Hepatocyte (in vitro differentiated cells): ENCODE measurements at places on chromosomes 7 and 10. TPM values are rescaled to one million over a fixed set of nuclear protein-coding genes. Genes with fewer than 3 reads are reported as not detected.

DNA sequence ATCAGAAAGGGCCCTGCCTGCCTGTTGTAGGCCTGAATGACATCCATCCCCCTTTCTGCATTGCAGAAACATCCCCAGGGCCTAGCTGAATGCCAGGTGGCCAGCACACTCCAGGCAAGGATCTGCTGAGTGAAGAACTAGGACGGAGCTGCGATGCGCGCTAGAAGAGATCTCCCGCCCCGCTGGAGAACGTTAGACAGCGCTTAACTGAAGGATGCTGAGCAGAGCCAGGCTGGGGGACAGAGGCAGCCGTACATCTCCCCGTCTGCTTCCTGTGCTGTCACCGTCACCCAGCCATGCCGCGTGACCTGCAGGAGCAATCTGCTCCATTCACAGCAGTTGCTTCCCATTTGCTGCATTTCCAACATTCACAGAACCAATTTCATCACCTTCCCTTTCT lies 73.3 kb downstream of the FAM53B start:
- no peak for DNase-seq

GRCh38 chr10:49446031-49446430 lies 50.1 kb upstream of the DRGX start:
- no peak for DNase-seq

DNA sequence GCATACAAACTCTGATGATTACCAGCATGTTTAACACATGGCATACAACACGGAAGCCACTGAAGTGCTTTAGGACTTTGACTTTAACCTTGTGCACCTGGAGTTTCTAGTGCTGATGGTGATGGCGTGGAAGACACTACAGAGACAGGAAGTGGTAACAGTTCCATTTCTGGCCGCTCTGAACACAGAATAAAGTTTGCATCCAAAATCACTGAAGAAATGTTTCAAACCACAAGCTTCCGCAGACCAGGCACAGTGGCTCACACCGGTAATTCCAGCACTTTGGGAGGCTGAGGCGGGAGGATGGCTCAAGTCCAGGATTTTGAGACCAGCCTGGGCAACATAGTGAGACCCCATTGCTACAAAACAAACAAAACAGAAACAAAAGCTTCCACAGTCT lies 40.3 kb upstream of the TNPO3 start:
- no peak for DNase-seq

DNA sequence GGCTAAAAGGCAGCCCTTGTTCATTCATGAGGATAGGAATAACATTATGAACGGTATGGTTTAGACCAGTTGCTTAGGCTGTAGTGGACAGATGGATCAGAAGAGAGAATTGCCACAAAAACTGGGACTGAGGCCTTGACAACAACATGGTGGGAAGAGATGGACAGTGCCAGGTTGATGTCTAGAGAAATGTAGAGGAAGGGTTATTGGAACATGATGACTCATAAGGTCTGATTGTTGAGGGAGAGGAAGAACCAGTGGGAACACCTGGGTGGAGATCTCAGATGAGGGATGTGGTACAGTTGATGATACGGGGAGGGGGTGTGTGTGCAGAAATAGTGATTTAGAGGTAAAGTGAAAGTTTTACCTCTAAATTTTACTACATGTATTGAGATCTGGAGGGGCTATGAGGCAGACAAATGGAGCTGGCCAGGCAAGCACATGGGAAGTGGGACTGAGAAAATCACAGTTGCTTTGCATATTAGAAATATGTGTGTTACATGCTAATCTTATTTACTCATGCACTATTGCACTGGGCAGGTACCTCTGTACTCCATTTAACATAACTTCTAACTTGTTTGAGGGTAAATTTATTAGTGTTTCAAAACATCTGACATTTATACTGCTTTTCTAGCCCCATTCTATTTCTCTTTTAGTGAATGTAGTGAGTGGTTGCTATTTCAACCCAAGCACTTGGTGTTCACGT lies 65.6 kb downstream of the PLCE1 start:
- DNase-seq: no peak

DNA sequence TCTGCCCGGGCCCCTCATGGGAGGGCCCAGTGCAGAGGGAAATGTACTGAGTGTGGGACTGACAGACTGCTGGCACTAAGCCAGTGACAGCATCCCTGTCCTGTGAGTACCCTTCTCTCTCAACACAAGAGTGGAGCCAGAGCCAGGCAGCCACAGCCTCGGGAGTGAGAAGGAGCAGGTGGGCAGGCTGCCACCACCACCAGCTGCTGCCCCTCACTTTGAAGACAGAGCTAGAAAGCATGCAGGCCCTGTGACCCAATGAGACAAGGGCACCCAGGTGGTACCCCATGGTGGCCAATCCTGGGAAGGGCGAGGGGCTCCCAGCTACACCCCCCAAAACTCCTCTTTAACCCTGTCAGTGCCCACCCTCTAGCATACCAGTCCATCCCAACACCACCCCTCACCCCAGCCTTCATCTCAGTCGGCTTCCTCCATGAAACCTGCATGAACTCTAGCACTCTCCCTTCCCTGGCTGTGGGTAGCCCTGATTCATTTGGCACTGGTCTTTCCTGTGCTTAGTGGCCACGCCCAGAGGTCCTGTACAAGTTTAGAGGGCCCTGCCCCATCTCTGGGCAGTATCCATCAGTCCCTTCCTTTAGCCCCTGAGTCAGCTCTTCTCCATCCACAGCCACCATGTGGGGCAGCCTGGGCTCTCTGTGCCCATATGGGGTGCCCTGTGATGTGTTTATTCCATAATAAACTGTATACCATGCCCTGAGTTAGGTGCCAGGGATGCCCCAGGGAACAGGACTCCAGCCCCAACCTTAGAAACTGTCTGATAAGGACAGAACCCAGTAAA lies 207.0 kb upstream of the ZMIZ1 start:
- peak; percentile 13 for DNase-seq

GRCh38 chr10:62796896-62797295 lies 7.6 kb upstream of the ADO start:
- DNase-seq: no peak

- no peak for DNase-seq
Measured at GRCh38 chr10:94225589-94225988, 137.2 kb downstream of the NOC3L start.

- DNase-seq: no peak
Measured at GRCh38 chr7:122719010-122719578, 16.4 kb upstream of the RNF148 start.

GRCh38 chr7:143507094-143507518 lies 29.4 kb downstream of the TAS2R41 start:
- DNase-seq: no peak

GRCh38 chr10:15236340-15236739 lies 67.8 kb upstream of the NMT2 start:
- DNase-seq: no peak

DNA sequence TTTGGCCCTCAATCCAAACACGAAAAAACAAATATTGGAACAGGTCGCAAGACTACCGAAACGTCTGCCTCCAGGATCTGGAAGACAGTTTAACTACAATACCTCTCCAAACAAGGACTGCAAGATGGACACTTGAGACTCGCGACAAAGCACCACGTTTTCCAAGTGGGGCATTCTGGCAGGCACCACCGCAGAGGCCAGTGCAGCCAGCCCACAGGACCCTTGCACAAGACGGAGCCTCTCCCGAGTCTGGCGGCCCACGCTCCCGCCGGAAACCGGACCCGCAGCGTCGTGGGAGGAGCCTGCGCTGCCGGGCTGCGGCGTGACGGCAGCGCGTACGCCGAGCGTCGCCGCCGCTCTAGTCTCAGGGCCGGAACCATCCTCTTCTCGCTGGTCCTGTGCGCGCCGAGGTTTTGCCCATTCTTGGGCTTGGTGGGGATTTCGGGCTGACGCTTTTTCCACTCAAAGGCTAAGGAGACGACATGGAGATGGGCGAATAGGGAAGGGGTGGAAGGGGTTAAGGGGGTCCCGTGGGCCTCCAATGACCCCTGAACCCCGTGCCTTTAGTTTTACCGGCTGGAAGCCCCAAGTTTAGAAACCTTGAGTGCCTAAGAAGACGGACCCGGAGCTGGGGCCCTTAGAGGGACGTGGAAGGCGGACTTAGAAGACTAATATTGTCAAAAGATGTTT lies at the start of gene ORC5:
ORC5 (minus strand) TSS at position 283 of the 690 bp plus-strand sequence; CDS start at position 174, 109 bp downstream.
- peak; percentile 80 for DNase-seq

DNA sequence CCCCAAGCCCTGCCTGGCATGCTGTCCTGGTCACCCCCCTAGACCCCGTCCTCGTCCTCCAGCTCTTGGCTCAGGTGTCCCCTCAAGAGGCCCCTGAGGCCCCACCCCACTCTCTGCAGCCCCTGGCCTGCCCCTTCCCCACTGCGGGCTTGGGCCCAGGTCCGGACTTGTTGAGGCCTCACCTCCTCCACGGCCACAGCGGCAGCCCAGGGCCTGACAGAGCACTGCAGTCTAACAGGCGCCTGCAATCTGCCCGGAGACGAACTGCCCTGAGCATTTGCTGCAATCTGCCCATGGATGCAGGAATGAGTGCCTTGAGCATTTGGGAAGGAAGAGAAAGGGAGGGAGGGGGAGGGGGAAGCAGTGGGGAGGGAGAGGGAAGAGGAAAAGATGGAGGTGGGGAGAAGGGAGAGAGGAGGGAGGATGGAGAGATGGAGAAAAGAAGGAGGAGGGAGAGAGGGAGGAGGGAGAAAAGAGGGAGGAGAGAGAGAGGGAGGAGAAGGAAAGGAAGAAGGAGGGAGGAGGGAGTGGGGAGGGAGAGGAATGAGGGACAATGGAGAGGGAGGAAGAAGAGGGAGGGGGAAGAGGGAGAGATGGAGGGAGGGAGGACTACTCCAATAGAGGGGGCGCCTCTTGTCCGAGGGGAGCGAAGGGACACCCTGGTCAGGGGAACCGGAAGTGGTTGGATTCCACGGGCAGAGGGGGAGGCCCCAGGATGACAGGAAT lies 73.9 kb downstream of the PDGFA start:
- DNase-seq: no peak

GRCh38 chr7:111132833-111133232 lies 41.9 kb downstream of the LRRN3 start:
- no peak for DNase-seq

DNA sequence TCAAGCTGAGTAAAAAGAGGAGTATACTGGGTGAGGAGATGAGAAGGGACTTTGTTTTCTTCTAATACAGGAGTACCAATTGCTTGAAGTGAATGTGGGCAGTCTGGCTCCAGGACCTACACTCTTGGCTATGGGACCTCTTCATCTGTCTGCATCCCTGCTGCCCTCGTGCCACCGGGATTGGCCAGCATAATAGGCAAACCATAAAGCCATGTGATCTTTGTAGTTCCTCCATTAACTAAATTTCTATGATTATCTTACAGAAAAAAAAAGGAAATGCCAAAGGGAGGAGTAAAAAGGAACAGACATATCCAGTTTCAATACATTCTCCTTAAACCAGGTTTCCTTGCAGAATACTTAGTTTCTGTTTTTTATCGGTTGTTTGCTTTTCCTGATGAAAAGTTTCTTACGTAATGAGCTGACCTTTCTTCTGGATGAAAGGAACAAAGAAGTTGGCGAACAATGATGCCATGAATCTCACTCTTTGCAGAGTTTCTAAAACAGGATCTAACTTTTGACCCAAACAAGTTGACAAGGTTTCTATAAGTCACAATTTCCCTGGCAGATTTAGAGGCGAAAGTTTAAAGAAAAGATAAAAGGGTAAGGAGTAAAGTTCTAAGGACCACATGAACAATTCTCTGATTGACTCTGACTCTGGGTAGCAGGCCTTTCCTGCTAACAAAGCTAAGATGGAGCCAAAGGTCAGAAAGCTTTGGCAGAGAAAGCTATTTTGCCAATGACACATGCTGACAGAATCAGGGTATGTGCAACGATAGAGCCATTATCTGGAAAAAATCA lies 54.1 kb downstream of the LAMB1 start:
- DNase-seq: no peak

DNA sequence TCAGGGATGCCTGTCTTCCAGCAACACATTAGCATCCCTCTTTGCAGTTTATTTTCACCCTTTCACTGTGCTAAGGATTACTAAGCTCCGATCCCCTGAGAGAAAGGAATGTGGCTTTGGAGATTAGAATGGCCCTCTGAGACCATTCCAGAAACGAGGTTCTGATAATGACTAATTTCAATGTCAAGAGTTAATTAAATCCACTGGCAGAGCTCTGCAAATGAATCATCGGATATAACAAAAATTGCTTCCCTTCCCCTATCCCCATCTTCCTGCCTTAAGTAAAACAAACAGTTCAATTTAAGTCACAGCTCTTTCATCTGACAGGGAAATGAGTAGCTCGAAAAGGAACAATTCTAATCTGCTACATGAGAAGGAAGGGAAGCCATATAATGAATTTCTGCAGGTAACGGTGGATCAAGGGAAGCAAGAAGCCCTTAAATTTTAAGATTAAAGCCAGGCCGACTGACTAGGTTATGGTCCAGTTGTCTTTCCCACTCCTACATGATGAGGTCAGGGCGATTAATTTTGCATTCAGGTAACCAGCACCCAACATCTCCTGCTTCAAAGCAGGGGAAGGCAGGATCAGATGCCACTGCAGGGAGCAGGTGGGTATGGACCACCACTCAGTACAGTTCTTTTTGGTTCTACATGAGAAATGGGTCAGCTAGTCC lies 50.5 kb downstream of the MALSU1 start:
- no peak for DNase-seq

- DNase-seq: no peak
Measured at GRCh38 chr7:144407266-144407931, 3.9 kb upstream of the NOBOX start.

DNA sequence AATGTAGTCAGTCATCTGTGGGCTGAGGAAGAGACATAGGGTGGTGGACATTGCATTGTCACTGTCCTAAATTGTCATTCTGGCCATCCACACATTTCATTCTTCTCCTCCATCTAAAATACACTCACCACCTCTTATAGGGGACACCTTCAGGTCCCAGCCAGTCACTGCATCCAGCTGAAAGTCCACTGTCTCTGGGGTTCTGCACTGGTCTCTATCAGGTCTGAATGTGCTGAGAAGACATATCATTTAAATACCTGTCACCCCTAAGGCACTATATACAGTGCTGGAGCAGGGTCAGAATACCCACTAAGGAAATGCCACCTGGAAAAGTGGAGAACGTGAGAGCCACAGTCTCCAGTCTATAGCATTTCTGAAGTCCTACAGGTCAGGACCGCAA lies 29.6 kb downstream of the SH2D4B start:
- no peak for DNase-seq

DNA sequence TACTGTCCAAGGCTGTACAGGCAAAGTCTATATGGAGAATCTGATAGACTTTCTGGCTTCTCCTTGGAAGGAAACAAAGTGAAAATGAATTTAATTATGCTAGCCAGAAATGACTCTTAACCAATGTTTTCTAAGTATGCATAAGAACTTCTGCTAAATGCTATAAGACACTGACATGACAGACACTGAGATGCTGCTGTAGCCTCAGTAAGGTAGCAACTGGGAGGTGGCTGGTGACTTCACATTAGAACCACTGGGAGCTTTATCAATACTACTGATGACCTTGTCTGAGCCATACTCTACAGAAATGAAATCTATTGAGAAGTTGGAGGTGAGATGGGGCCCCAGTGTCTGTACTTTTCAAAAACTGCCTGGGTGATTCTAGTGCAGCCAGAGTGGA lies 188.6 kb downstream of the ZNF365 start:
- DNase-seq: no peak

HOXA9 gene
- total RNA-seq: 3.6 and 5.9 TPM in 2 replicates

ANLN gene
- total RNA-seq: 26.3 and 31.3 TPM in 2 replicates

GRID1 gene
- total RNA-seq: 0.24 and 0.37 TPM in 2 replicates

MARCHF5 gene
- total RNA-seq: 35.8 and 36.4 TPM in 2 replicates

CALHM3 gene
- not detected in 2 replicates for total RNA-seq

CCDC172 gene
- total RNA-seq: not detected in 2 replicates

SPDYE2B gene
- not detected in 2 replicates for total RNA-seq

OIT3 gene
- not detected in 2 replicates for total RNA-seq

OR2A42 gene
- total RNA-seq: 0.10 TPM in 1 of 2 replicates, not detected in the other

DOCK1 gene
- 51.5 and 55.5 TPM in 2 replicates for total RNA-seq
